Spinal cord (tissue), 10 donors: ENCODE measurements at places on chromosomes 3 and 15. TPM values are rescaled to one million over a fixed set of nuclear protein-coding genes. Genes with fewer than 3 reads are reported as not detected.

The CAMKV gene
- total RNA-seq: 17.1 TPM

The CFAP100 gene
- total RNA-seq: 2.2 TPM

The ISL2 gene
- 5.3 TPM for total RNA-seq

The TRIM71 gene
- total RNA-seq: 1.8 TPM

The EPHA6 gene
- total RNA-seq: 78.5 TPM

The ALDH1L1 gene
- 19.9 TPM for total RNA-seq

The LOXL1 gene
- 48.2 TPM for total RNA-seq

GRCh38 chr3:112002096-112002971, 3.6 kb downstream of the TAGLN3 start:
- H3K4me1 ChIP-seq: peaks cover 34% of the 10 kb centered on the region
- H3K36me3 ChIP-seq: peaks cover 15% of the 10 kb centered on the region
- no peak overlapping the region for H3K4me3 ChIP-seq
- H3K27me3 ChIP-seq: peaks cover 3% of the 10 kb centered on the region

GRCh38 chr3:101819649-101820206, 29.6 kb upstream of the NFKBIZ start:
- DNase-seq: no peak
- peaks cover 15% of the 10 kb centered on the region for H3K36me3 ChIP-seq
- H3K27me3 ChIP-seq: no peaks in the 10 kb centered on the region
- no peak overlapping the region for H3K4me3 ChIP-seq
- H3K27ac ChIP-seq: no peak overlapping the region

GRCh38 chr3:123778525-123778924, 105.6 kb downstream of the MYLK start:
- no peak overlapping the region for H3K27ac ChIP-seq
- no peak for DNase-seq
- H3K36me3 ChIP-seq: no peaks in the 10 kb centered on the region
- no peak overlapping the region for H3K4me3 ChIP-seq

- peak overlapping the region; percentile 92 for H3K4me3 ChIP-seq
- no peaks in the 10 kb centered on the region for H3K27me3 ChIP-seq
- peaks cover 6% of the 10 kb centered on the region for H3K4me1 ChIP-seq
- no peak overlapping the region for H3K27ac ChIP-seq
- DNase-seq: peak; percentile 9
- no peaks in the 10 kb centered on the region for H3K36me3 ChIP-seq
Measured at GRCh38 chr3:79016587-79017376, 751.0 kb downstream of the ROBO1 start.

GRCh38 chr3:108127301-108127988, 36.6 kb upstream of the CD47 start:
- no peak overlapping the region for H3K27ac ChIP-seq
- no peaks in the 10 kb centered on the region for H3K4me1 ChIP-seq
- no peaks in the 10 kb centered on the region for H3K27me3 ChIP-seq
- no peak overlapping the region for H3K4me3 ChIP-seq

GRCh38 chr15:31483053-31483985, 156.7 kb downstream of the KLF13 start:
- H3K27me3 ChIP-seq: peaks cover 7% of the 10 kb centered on the region
- no peak overlapping the region for H3K4me3 ChIP-seq
- peak; percentile 32 for DNase-seq
- H3K36me3 ChIP-seq: peaks cover 49% of the 10 kb centered on the region

DNA sequence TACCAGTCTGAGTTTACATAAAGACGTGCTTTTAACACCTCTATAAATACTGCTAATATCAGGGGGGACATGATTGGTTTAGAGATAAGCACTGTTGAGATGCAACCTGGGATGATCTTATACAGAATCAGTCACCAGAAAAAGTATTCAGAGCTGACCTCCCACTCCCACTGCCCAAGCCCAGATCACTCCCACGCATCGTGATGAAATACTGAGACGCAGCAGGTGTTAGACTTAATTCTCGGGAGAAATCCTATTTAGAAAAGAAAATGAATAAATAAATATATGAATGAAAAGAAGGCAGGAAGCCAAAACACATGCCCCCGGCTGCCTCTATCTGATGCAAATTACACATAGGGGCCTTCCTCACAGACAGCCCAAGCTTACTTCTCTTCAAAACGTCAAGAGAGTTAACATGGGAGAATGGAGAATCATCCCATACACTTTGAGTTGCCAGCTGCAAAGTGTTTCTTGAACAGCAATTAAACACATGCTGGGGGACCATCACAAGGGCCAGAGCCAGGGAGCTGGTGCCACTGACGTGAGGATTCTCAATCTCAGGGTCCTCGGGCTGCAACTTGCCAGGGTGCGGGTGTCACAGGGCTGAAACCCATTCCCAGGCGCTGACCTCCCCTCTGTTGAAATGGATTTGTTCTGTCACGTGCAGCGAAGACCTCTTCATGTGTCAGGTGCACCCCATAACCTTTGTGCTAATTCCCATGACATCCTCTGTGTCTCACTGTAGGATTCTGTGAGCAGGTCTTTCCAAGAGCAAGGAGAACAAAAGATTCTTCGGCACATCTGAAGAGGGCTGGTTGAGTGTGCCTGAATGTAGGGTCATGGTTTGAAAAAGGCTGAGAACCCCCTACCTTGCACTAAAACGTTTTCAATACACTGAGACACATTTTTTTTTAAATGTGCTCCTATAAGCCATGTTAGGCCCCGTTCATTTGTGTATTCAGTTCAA, 764.2 kb upstream of the ARRDC4 start:
- DNase-seq: no peak
- no peaks in the 10 kb centered on the region for H3K4me1 ChIP-seq
- no peaks in the 10 kb centered on the region for H3K27me3 ChIP-seq
- no peak overlapping the region for H3K4me3 ChIP-seq
- H3K36me3 ChIP-seq: no peaks in the 10 kb centered on the region

- no peak overlapping the region for H3K27ac ChIP-seq
- H3K4me3 ChIP-seq: no peak overlapping the region
Measured at GRCh38 chr3:167095976-167096375, 284.1 kb downstream of the ZBBX start.

DNA sequence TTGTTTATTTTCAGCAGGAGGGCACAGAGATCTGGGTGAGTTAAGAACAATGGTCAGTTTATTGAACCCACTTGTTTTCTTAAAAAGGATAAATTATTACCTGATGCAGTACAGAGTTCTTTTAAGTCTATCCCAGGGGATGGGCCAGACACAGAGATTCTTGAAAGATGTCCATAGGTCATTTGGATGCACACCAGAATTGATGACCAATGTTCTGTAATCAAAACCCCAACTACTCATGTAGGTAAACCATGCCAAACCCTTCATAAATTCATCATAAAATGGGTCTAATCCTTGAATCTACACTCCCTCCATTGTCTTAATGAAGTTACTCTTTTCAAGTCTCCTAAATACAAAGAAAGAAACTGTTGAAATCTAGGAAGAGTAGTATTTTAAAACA, 273.0 kb upstream of the COL8A1 start:
- H3K36me3 ChIP-seq: no peaks in the 10 kb centered on the region
- H3K4me3 ChIP-seq: no peak overlapping the region

- H3K27me3 ChIP-seq: no peaks in the 10 kb centered on the region
- H3K4me3 ChIP-seq: no peak overlapping the region
- H3K4me1 ChIP-seq: peaks cover 5% of the 10 kb centered on the region
- DNase-seq: no peak
- no peak overlapping the region for H3K27ac ChIP-seq
- H3K36me3 ChIP-seq: no peaks in the 10 kb centered on the region
Measured at GRCh38 chr15:100686725-100687473, 84.5 kb downstream of the ASB7 start.

- H3K27ac ChIP-seq: no peak overlapping the region
- no peak for DNase-seq
- H3K4me3 ChIP-seq: no peak overlapping the region
- no peaks in the 10 kb centered on the region for H3K36me3 ChIP-seq
- no peaks in the 10 kb centered on the region for H3K4me1 ChIP-seq
- no peaks in the 10 kb centered on the region for H3K27me3 ChIP-seq
Measured at GRCh38 chr3:141009496-141009895, 41.7 kb upstream of the SPSB4 start.

DNA sequence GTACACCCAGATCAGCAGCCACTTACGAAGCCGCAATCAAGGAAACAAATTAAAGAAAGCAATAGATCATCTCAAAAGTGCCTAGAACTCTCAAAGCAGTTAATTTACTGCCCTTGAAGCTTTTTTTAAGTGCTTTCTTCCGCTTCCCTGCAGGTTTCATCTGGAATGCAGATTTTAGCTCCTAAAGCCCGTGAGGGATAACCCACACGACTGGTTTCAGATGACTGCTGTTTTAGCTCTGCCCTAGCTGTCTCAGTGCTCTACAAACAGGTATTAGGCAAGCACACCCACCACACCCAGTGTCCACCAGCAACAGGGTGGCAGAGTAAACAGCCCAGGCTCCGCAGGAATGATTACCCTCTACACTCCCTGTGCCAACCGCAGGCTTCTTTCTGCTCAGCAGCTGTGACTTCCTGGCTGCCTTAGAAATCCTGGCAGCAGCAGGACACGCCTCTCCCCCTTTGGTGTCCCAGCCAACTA, 126.0 kb downstream of the FMN1 start:
- H3K4me1 ChIP-seq: peaks cover 10% of the 10 kb centered on the region
- H3K27me3 ChIP-seq: no peaks in the 10 kb centered on the region
- no peak for DNase-seq
- H3K36me3 ChIP-seq: no peaks in the 10 kb centered on the region

GRCh38 chr3:190167936-190168680, 47.4 kb upstream of the P3H2 start:
- H3K36me3 ChIP-seq: no peaks in the 10 kb centered on the region
- no peaks in the 10 kb centered on the region for H3K27me3 ChIP-seq
- no peak for DNase-seq
- H3K27ac ChIP-seq: no peak overlapping the region
- no peaks in the 10 kb centered on the region for H3K4me1 ChIP-seq
- no peak overlapping the region for H3K4me3 ChIP-seq

GRCh38 chr15:70227147-70227546, 129.4 kb upstream of the TLE3 start:
- no peak for DNase-seq
- no peaks in the 10 kb centered on the region for H3K27me3 ChIP-seq
- no peaks in the 10 kb centered on the region for H3K36me3 ChIP-seq
- H3K27ac ChIP-seq: no peak overlapping the region

DNA sequence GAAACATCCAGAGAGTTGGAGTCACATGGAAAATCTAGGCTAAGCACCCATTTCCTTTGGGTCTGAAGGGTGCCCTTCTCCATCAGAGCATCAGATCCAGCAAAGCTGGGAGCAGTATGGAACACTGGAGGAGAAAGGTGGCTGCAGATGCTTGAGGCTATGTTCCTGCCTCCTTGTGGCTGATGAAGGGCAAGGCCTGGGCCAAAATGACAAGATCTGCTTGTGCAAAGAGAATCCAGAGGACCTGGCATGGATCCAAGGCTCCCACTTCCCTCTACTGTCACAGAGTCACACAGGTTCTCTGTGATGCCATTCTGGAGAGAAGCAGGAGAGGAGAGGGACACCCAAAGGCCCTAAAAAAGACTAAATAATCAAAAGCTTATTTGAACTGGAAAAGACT, 9.2 kb upstream of the ATP8B4 start:
- no peaks in the 10 kb centered on the region for H3K4me1 ChIP-seq
- H3K27ac ChIP-seq: no peak overlapping the region
- DNase-seq: no peak
- no peaks in the 10 kb centered on the region for H3K27me3 ChIP-seq
- H3K4me3 ChIP-seq: no peak overlapping the region

GRCh38 chr3:52221141-52221562, 4.3 kb downstream of the TLR9 start:
- no peak overlapping the region for H3K27ac ChIP-seq
- DNase-seq: no peak
- H3K27me3 ChIP-seq: no peaks in the 10 kb centered on the region
- H3K4me3 ChIP-seq: no peak overlapping the region
- peaks cover 27% of the 10 kb centered on the region for H3K36me3 ChIP-seq

DNA sequence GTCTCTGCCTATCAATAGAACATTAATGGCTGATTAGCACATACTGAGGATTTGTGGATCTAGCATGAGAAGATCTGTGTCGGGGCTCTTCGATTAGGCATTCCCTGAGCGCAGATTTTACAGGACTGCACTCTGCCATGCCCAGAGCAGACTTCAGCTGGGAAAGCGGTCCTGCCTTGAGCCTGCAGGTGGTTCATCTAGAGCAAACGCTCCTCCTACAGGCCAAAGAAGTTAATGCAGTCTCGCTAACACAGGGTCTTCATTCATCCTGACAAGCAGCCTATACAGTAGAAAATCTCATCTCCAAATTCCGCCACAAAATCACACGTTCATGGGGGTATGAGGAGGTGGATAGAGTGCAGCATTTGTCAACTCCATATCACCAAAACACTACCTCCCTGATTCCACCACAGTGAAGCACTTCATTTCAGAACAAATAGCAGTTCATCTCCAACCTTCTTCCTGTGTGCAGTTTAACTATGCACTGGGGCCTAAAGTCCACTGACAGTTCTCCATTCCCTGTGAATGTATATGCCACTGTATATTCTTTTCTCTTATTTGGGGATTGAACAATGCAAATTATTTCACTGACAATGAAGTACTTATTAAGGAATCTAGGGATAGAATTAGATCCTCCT, 405.8 kb downstream of the IGSF11 start:
- no peaks in the 10 kb centered on the region for H3K4me1 ChIP-seq
- H3K36me3 ChIP-seq: no peaks in the 10 kb centered on the region
- no peak overlapping the region for H3K27ac ChIP-seq
- DNase-seq: peak; percentile 83

GRCh38 chr3:41690766-41691563, 270.9 kb downstream of the ULK4 start:
- no peaks in the 10 kb centered on the region for H3K4me1 ChIP-seq
- DNase-seq: no peak
- H3K27ac ChIP-seq: no peak overlapping the region
- H3K4me3 ChIP-seq: no peak overlapping the region

DNA sequence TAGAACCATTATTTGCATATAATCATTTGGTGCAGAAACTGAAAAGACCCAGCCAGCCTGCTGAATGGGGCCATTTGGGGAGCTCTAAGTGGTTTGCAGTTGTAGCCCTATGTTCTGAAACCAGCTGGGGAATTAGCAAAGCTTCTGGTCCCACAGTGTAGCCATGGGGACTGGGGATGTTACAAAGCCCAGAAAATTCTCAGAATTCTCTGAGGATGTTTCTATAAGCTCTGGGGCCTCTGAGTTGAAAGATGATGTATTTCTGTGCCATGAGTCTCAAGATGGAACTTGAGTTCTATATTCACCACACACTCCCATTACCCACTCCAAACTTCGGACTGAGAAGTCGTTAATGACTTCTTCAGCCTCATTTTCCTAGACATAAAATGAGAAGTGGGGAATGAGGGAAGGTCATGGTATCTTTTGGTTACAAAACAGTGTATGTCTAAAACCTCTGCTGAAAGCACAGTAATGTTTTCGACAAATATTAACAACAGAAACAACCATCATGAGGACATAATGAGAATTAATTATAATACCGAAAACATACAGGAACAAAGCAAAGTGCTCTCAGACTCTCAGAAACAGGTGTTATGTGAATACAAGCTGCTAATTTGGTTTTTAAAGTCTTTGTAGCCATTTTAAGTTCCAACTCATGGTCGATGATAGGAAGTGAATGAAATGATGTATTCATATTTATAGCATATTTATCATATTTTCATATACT, 89.4 kb downstream of the RFTN1 start:
- no peaks in the 10 kb centered on the region for H3K27me3 ChIP-seq
- H3K4me1 ChIP-seq: no peaks in the 10 kb centered on the region
- H3K4me3 ChIP-seq: no peak overlapping the region
- H3K27ac ChIP-seq: no peak overlapping the region
